HFFc6 (cell line): ENCODE measurements at places on chromosomes 2 and 18. TPM values are rescaled to one million over a fixed set of nuclear protein-coding genes. Genes with fewer than 3 reads are reported as not detected.

- no peak for DNase-seq
These were observed 108.9 kb downstream of the NEDD4L start for GRCh38 chr18:58152891-58153290.

The FZD7 gene
- 111 and 134 TPM in 2 replicates for total RNA-seq

DNA sequence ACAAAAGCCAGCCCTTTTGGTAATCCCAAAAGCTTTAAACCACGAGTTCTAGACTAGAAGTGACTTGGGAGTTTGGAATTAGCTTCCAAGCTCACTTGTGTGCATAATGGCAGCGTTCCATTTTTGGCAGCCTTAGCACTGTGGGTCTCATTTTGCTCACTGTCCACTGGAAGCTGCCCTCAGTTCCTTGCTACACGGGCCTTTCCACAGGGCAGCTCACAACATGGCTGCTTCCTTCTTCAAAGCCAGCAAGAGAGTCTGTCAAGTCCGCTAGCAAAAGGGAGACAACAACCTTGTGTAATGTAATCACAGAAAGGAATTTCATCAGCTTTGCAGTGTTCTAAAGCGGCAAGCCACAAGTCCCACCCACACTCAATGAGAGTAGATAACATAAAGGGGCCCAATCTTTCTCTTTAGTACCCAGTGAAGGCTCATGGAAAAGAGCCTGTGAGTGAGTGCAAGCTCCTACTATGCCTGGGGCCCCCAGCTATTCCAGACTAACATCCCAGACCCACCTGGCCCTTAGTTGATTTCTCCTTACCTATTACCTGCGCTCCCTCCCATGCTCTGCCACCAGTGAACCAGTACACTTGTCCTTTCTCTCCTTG, 239.7 kb upstream of the FBXO11 start:
- no peak for DNase-seq

The RRM2 gene
- total RNA-seq = 82.5 to 179 TPM (median 158 TPM) in 3 replicates

The SCN2A gene
- 0.34 and 0.68 TPM in 2 replicates for total RNA-seq

DNA sequence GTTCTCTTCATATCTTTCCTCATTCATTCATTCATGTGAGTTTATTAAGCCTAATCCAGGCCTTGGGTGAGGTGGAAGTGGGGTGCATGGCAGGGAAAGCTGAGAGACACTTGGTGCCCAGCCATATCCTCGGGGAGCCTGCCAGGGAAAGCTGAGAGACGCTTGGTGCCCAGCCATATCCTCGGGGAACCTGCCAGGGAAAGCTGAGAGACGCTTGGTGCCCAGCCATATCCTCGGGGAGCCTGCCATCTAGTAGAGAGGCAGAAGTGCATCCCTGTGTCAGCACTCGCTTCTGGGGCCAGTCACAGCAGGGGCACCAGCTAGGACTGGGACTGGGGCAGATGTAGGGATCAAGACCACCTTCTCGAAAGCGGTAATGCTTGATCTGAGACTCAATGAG, 39.4 kb downstream of the DDX18 start:
- no peak for DNase-seq

GRCh38 chr18:9289698-9290097, 44.9 kb upstream of the TWSG1 start:
- DNase-seq = no peak

GRCh38 chr2:204104811-204105210, 168.2 kb downstream of the ICOS start:
- no peak for DNase-seq
